Calu3 (cell line): ENCODE measurements at places on chromosomes 3 and 15. TPM values are rescaled to one million over a fixed set of nuclear protein-coding genes. Genes with fewer than 3 reads are reported as not detected.

- DNase-seq = no peak
Measured at GRCh38 chr3:115022199-115022598, 124.9 kb downstream of the ZBTB20 start.

DNA sequence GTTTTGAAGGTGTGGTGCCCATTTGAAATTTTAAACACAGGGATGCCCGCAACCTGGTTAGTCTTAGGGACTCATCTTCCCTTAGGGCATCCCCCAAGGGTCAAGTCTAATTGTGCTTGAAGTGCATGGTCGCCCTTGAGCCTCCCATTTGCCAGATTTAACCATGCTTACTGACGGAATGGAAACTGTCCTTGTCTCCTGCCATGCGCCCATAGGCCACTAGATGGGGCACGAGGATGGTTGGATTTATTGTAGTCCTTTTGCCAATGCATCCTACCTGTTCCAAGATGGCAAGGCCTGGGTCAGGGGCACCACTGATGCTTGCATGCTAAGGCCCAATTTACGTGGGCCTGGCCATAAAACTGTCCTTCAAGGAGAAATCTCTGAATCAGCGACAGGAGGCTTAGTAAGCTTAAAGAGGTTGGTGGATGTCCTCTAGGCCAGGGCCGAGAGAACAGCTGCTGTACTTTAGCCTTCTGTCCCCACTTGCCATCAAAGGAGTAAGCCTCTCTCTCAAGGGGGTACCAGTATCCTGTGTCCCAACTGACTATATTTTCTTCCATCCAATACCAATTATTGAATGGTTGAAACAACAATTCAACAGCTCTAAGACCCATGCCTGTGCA is 355.4 kb downstream of the OTOL1 start:
- peak; percentile 87 for DNase-seq

DNA sequence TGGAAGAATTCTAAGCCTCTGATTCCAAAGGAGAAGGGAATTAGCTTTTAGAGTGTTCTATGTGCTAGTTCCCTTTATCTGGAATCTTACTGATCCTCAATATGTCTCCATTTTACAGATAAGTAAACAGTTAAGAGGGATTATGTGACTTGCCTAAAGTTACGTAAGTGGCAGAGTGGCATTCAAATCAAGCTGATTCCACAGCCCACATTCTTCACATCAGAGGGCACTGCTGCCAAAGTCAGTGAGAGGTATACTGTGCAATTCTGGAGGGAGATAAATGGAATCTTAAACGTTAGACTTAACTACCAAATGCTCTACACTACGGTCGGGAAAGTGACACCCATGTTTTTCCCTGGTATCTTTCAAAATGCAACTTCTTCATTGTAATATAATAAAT is 11.0 kb upstream of the MELTF start:
- DNase-seq = no peak

Gene GOLGA6L10
- 0.88 and 1.4 TPM in 2 replicates for total RNA-seq

DNA sequence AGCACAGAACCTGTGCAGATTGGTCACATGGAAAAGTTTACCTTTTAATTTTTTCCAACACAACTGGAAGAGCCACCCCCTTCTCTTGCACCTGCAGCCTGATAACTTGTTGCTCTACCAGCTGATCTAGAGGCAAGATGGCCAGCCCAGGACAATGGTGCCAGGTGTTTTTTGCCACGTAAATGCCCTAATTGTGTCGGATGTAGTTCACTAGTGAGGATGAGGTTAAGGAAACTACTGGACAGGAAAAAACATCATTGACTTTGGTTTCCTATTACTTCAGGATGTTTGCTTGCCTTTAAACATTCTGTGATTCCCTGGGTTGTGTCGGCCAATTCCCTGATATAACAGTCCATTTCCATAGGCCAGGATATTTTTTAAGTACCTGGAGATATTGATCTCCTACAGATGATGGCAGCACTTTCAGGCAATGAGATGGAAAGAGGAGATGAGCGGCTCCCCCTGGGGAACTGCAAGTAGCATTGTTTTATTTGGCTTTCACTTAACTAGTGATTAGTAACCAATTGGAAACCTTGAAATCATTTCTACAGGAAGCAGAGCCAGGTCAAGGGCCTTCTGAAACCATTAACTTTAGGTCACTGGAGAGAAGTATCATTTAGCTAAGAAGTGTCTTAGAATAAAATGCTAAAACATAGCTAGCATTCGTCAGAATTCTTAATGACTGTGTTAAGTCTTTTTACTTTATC is 72.5 kb downstream of the OSBPL10 start:
- DNase-seq = peak; percentile 20

- DNase-seq = peak; percentile 34
Measured at GRCh38 chr3:24299806-24300626, 194.6 kb downstream of the THRB start.

Gene LRRK1
- 20.1 and 21.3 TPM in 2 replicates for total RNA-seq

Gene MAGEF1
- 57.9 and 63.9 TPM in 2 replicates for total RNA-seq

Gene AADACL2
- not detected in 2 replicates for total RNA-seq

DNA sequence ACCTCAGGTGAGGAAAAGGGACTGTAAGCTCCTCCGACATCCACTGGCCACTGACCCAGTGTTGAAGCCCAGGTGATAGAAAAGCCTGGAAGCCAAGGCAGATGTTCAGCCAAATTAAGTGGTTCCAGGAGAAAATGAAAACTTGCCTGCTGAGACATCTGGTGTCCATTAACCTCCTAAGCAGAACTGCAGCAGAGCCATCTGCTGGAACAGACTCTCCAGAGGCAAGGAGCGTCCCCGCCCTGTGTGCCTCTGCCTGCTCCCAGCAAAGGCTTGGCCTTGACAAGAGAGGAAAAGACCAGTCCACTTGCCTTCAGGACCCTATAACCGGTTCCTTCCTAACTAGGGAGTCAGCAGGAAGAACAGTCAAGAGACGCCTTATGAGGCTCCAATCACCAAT is 48.2 kb downstream of the SRGAP3 start:
- no peak for DNase-seq

DNA sequence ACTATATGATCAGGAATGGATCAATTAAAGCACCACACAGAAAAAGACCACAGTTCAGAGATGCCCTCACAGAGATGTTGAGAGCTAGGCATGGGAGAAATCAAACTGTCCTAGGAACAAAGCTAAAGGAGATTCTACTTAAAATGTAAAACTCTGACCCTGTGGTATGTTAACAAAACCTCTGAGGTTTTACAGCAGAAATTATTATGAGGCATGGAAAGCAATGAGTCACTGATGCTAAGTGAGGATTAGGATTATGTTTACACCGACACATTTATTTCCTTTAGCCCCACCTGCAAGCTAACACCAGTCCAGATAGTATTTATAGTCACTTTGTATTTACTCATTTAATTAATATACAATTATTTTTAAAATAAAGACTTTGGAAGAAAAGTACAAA is 1242.2 kb downstream of the OTOL1 start:
- no peak for DNase-seq

Gene TM6SF1
- not detected in 2 replicates for total RNA-seq

DNA sequence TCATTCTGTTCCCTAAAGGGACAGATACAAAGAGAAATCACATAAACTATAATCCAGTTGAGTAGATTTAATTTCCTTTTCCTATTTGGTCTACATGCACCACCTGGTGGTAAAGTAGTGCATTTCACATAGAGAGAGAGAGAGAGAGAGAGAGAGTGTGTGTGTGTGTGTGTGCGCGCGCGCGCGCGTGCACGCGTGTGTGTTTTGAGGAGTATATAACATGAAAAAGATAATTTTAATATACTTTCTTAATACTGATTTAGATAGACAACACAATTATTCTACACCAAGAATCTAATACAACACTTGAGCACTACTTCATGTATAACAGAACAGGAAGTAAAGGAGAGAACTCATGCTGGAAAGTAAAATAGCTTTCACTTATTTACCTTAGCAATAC is 1.1 kb upstream of the FGF7 start:
- DNase-seq = peak; percentile 55

Gene GP5
- 0.10 and 0.21 TPM in 2 replicates for total RNA-seq

DNA sequence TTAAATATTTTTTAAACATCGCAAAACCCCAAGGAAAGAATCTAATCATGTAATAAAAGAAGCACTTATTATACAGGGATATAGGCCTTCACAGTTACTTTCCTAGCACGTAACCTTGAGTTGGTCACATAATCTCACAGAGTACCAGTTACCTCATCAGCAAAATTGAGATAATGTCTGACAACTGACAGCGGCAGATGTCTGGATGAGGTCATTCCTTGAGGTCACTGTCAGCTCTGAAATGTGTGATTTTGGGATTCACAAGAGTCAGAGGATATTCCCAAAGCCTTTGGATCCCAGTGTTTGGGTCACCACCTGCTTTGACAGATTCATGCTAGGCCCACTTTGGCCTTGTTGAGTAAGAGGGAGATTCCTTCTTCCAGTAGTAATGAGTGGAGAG is 151.4 kb upstream of the SEMA6D start:
- no peak for DNase-seq

- DNase-seq = no peak
Measured at GRCh38 chr3:106004826-106005225, 136.0 kb upstream of the CBLB start.

Gene CDAN1
- total RNA-seq = 11.3 TPM in 2 replicates

DNA sequence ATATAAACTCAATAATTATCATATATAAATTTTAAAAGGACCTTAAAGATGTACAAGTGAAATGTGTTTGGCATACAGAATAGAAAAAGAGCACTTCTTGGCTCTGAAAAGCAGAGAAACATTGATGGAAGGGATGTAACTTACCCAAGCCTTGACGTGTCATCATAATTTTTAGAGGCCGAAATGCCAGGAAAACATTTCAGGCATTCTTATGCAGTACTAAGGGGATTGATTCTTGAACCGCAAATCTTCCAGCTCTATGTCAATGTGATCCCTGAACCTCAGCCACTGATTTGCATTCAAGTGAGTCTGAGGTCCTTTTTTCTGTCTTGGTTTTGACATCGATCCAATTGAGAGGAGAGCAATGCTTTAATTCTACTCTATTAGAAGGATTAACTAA is 97.8 kb downstream of the CLDN1 start:
- DNase-seq = no peak

DNA sequence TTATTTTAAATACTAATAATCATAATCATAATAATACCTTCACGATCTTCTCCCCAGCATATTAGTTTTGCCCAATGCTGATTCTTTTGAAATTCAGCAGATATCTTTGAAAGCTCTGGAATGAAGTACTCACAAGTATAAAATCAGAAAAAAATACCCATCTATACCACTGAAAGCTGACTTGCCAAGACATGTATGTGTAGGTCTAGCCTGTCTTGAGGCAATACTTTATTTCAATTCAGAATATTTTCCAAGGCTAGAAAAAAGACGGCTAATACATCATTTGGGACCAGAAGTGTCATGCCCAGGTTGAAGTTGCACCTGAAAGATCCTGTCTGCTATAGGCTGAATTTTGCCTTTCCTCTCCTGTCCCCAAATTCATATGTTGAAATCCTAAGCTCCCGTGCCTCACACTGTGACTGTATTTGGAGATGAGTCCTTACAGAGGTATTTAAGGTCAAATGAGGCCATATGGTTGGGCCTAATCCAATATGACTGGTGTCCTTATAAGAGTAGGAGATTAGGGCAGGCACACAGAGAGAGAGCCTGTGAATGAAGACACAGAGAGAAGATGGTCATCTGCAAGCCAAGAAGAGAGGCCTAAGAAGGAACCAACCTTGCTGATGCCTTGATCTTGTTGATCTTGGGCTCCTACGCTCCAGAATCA is 255.9 kb upstream of the CMC1 start:
- DNase-seq = no peak

DNA sequence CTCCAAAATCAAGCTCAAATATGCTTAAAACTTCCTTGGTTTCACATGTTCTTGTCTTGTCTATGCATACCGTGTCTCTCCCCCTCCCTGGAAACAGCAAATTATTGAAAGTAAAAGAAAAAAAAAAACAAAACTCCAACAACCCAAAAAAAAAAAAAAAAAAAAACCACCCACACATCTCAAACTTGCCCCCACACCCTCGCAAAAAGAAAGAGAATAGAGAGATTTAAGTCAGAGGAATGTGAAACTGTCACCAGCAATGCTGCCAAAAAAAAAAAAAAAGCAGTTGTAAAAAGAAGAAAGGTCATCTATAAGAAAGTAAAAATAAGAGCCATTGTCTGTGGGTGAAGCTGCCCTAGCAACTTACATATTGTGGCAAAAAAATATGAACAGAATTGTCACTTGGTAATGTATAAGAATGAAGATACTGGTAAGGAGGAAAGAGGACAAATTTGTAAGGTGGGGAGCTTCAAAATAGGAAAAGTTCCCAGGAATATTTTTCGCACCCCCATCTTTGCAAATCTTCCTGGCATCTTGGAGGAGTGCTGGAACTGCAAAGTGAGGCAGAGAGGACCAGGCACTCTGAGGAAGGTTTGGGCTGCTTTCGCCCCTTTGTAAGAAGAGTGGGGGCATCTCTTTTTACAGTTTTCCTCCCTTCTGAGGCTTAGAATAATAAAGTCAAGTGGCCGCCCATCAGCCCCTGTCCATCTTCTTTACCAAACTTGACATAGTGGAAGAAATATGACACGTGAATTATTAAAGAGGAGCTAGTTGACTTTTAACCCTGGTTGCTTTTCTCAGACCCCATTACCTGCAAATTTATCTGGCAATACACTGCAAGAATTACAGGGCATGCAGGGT is 81.8 kb downstream of the NR2F2 start:
- DNase-seq = no peak

Gene ENTPD3
- 3.0 and 4.0 TPM in 2 replicates for total RNA-seq

GRCh38 chr15:38260077-38260476 is 7.4 kb downstream of the SPRED1 start:
- no peak for DNase-seq

- DNase-seq = no peak
Measured at GRCh38 chr15:48609486-48609885, 36.0 kb downstream of the FBN1 start.

Gene ANKRD63
- total RNA-seq = 0.56 TPM in 1 of 2 replicates, not detected in the other

DNA sequence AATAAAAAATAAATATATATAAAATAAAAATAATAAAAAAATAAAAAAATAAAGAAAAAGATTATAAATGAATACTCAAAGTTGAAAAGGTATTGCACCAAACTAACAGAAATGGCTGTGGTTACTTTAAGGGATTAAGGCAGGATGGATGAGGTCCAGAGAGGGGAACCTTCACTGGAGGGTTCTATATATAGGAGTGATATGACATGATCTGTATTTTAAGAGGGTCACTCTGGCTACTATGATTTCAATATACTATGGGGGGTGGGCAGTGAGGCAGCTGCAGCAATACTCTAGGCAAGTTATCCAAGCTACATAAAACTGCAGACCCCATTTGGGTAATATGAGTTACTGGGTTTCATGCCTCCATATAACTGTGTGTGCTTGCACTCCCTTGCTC is 24.6 kb downstream of the ACAD11 start:
- no peak for DNase-seq

Gene SMCO1
- not detected in 2 replicates for total RNA-seq

Gene ISLR
- total RNA-seq = not detected in 2 replicates

Gene ARPIN
- total RNA-seq = 19.1 and 20.1 TPM in 2 replicates

Gene ALAS1
- 80.2 and 81.7 TPM in 2 replicates for total RNA-seq

DNA sequence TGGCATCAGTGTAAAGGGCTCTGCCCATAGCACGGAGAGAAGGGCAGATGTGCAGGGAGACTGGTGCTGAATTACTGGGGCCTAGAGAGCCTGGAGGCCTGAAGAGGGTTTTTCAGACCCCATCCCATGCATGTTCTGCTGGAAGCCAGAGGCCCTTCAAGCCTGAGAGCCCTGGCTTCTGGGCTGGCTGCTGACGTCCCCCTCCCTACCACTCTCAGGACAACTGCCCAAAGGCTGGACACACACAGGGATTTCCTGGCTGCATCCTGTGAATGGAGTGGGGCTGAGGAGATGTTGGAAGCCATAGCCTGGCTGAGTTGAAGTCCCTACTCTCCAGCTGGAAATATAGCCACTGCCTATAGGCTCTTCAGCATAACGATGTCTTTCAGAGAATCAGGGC is 16.9 kb upstream of the DOCK3 start:
- DNase-seq = no peak

GRCh38 chr15:55633731-55634130 is 45.6 kb upstream of the PYGO1 start:
- no peak for DNase-seq
